Fibroblast of mammary gland (primary cell): ENCODE measurements at places on chromosomes 2 and 18.

DNA sequence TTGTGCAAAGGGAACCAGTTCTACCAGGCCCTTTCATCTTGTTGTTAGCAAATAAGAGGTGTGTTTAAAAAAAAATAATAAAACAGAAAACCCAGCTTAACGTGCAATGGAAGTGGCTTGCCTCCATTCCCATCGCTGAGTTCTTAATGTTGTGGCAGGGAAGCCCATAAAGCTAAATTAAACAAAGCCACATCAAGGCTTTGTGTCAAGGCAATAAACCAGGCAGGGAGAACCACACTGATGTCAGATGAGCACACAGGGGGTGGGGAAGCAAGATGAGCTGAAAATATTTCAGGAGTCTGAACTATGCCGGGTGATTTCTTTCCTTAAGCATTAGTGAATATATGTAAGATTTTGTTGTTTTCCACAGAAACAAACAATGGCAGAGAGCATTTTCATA is 73.5 kb downstream of the PHLPP1 start:
- DNase-seq, result no peak

- no peak for DNase-seq
These were observed 200.8 kb downstream of the PLCL1 start for GRCh38 chr2:198004921-198005829.

DNA sequence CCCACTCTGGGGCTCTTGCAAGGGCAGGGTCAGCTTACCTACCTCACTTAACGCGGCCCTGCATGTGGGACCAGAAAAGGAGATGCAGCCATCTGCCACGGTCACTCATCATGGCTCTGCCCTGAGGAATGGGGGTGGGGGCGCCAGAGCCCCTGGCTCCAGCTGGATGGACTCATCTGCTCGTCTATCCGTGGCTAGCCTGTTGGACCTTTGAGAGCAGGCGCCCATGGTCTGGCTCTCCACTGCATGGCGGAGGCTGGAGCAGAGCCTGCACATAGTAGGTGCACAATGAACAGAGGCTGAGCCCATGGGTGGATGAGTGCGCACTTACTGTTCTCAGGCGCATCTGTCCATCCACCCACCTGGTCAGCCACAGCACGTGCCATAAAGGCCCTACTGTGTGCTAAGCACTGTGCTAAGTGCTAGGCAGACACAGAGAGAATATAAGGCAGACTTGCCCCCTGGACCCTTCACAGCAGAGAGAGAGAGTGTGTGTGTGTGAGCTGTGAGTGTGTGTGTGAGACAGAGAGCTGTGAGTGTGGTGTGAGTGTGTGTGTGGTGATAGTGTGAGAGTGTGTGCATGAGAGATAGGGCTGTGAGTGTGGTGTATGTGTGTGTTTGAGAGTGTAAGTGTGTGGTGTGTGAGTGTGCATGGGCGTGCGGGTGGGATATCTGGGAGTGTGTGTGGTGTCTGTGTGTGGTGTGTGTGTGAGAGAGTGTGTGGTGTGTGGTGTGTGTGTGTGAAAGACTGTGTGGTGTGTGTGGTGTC is 151.3 kb downstream of the TFCP2L1 start:
- DNase-seq, result no peak

- DNase-seq, result peak; percentile 15
These were observed 602.9 kb downstream of the ARHGAP15 start for GRCh38 chr2:143732076-143732475.

DNA sequence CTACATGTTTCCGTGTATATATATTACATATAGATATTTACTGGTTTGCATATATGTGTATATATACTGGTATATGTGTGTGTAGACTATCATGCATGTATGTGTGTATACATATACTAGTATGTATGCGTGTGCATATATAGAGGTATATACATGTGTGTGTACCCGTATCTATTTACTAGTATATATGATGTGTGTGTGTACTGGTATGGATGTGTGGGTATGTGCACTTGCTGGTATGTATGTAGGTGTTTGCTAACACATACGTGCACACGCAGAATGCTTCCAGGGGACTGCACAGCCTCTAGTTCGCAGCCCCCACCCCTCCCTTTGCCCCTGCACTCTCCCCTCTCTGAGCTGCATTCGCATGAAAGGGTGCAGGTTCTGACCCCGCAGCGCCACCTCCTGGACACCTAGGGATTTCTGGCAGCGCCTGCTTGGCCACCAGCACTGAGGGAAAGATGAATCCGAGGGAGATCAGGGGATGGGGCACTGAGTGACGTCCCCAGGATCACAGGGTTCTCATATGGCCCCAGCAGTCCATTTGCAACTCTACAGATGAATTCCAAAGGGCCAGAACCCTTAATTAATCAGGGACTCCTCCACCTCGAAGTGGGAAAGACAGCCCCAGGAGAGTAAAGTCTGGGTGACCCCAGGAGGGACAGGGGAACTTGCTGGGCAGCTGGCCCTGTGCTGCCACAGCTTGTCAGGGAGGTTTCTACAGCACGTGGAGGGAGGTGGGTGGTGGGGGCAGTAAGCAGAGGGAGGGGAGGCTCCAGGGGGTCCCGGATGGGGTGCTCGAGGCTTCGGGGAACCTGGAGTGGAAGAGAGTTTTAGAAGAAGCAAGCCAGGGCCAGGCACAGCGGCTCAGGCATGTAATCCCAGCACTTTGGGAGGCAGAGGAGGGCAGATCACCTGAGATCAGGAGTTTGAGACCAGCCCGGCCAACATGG is 66.8 kb upstream of the ASAP2 start:
- DNase-seq, result peak; percentile 58

GRCh38 chr2:10481666-10482157 is 33.6 kb upstream of the ODC1 start:
- no peak for DNase-seq

DNA sequence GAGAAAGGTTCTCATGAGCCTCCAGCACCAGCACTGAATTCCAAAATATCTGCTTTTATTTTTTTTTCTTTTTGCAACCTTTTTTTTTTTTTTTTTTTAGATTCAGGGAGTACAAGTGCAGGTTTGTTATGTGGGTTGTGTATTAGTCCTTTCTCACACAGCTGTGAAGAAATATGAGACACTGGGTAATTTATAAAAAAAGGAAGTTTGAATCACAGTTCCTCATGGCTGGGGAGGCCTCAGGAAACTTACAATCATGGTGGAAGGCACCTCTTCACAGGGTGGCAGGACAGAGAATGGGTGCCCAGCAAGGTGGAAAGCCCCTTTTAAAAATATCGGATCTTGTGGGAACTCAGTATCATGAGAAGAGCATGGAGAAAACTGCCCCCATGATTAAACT is 7.9 kb upstream of the TMX3 start:
- no peak for DNase-seq

DNA sequence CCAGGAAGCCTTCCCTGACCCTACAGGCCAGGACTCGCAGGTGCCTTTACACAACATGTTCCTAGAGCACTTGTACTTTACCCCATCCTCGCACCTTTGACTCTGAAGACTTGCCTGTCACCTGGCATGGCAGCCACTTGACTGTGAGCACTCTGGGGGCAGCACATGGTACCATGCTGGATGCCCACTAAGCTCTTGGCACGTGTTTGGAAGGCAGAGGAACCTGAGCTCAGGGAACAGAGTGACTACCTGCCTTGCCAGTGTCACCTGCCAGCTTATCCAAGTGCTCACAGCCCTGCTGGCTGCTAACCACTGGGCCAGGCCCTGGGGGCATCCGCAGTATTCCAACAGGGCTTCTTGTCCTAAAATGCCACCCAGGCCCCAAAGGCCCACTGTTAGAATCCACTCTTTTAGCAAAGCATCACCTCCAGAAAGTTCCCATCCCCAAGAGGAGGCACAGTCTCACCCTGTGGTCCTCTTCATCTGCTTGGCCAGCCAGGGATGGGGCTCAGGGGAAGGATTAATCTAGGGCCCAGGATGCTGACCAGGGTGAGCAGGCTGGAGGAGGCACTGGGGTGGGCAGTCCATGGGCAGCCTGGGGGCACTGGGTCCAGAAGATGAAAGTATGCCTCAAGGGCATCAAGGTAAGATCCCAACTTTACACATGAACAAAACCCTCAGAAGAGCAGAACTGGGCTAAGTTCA is 57.0 kb downstream of the ZBTB7C start:
- DNase-seq, result no peak

GRCh38 chr18:35680139-35680551 is 98.6 kb downstream of the GALNT1 start:
- DNase-seq, result no peak

DNA sequence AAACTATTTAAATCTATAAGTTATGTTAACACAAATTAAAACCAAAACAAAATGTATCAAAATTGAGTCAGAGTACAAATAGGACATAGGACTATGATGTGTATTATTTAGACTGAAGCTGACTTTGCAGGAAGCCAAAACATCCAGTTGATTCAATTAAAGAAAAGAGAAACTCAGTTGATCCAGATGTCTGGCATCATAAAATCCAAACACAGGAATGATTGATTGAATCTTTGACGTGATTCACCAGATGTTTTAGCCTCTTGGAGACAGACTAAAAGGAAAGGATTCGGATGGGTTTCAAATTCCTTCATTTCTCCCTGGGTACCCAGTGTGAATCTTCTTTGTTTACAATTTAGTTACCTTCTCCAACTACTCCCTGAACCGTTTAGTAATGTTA is 272.9 kb downstream of the IRS1 start:
- DNase-seq, result peak; percentile 81

DNA sequence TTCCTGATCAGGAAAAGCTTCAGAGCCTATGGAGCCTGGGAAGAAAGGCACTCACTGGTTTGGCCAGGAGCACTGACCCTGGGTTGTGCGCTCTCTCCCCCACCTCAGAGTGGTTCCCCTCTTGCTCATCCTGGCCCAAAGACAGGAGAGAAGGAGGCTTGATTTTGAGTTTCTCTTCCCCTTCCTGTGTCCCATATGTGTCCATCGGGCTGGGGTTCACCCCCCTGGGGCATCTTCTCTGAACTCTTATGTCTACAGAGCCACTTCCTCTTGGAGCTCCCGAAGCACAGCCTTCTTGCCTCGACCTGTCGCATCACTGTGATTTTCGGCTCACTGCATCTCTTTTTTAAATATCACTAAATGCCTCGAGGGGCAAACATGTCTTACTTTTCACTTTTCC is 692.3 kb downstream of the RNF144A start:
- DNase-seq, result no peak

GRCh38 chr18:22342625-22343024 is 75.1 kb downstream of the CTAGE1 start:
- DNase-seq, result peak; percentile 59

GRCh38 chr2:98334439-98335078 is 11.7 kb upstream of the CNGA3 start:
- DNase-seq, result peak; percentile 96

- DNase-seq, result peak; percentile 93
These were observed 69.9 kb upstream of the ITGB6 start for GRCh38 chr2:160269803-160270570.

- DNase-seq, result no peak
These were observed 39.4 kb downstream of the TMEM18 start for GRCh38 chr2:637804-638203.

DNA sequence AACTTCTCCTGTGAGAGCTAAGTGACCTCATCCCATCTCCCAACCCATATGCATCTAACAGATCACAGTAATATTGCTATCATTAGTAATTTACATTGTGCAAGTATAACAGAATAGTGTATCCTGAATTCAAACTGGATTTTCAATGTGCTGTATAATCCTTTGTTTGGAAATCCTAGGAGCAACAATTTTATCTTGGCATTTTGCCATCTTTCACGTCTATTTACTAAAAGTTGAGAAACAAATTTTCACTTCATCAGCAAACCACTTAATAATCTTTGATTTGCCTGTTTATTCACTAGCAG is 3.8 kb downstream of the HNRNPLL start:
- peak; percentile 50 for DNase-seq

DNA sequence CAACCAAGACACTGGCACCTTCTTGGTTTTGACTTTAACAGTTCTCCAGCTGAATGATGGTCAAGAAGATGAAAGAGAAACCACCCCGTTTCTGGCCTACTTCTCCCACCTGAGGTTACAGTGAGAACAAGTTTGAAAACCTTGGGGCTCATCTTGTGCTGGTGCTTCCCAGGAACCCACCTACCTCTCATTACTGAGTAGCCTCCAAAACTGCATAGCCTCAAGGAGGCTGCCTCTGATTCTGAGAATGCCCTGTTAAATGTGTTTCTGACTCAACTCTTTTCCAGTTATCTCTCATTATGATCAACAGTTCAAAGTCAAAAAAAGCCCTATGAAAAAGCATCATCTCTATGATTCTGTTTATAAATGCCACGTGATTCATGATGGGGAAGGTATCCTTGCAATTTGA is 121.9 kb downstream of the CACNB4 start:
- DNase-seq, result no peak

DNA sequence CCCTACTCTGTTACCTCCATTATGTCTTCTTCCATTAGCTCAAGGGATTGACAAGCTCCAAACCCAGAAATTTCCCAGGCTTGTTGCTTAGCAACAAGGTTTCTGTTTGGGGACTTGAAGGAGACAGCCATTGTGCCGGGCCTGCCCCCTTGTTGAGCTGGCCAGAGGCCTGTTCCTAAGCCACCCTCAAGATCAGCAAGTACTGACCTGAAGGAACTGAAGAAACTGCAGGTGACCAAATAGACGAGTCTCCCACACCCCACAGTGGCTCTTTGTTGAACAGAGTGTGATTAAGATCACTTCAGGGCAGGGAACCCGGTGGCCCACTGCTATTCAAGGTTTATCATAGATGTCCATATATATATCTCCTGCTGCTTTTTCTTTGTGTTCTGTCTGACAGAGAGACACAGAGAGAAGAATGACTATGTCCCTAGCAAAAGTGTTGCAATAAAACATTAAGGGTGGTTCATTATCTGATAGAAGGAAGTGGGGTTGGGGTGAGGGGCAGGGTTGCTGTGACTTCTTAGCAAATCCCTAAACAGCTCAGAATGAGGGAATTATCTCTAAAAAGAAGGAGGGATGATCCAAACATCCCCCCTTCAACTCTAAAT is 69.2 kb downstream of the RNF144A start:
- peak; percentile 20 for DNase-seq

GRCh38 chr2:15881120-15881433 is 59.3 kb upstream of the MYCN start:
- DNase-seq, result no peak

- no peak for DNase-seq
These were observed 3.6 kb upstream of the PTPN18 start for GRCh38 chr2:130352237-130352636.

DNA sequence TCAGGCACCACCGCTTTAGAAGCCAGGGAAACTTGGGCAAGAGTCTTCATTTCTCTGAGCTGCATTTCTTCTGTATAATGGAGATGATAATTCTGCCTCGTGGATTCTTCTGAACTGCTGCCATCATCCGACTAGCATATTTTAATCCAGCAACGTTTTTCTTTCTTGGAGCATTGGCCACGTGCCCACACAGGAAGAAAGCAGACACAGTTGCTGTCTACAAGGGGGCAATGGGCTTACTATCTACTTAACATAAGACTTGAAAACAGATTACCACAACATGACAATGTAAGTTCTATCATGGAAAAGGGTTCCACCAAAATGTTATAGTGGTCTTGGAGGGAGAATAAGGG is 176.5 kb downstream of the FAM210A start:
- DNase-seq, result no peak

GRCh38 chr2:209113026-209113425 is 310.8 kb upstream of the MAP2 start:
- DNase-seq, result no peak

DNA sequence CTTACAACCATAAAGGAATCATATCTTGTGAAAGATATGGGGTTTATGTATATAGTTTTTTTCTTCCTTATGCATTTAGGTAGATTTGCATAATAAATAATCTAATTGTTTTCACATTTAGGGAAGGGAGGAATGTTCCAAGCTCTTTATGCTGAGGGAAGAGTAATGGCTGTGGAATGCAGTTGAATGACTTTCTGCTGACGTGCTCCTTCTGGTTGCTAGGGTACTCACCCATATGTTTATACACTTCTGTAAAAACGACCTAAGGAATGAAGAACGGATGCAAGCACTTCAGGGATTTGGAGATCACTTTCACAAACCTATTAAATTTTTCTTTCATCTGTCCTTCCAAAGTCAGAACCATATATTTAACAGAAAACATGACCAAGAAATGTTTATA is 29.2 kb upstream of the PPP4R1 start:
- DNase-seq, result peak; percentile 96
